ENCODE measurements at places on chromosomes 1 and 21. TPM values are rescaled to one million over a fixed set of nuclear protein-coding genes. Genes with fewer than 3 reads are reported as not detected.

DNA sequence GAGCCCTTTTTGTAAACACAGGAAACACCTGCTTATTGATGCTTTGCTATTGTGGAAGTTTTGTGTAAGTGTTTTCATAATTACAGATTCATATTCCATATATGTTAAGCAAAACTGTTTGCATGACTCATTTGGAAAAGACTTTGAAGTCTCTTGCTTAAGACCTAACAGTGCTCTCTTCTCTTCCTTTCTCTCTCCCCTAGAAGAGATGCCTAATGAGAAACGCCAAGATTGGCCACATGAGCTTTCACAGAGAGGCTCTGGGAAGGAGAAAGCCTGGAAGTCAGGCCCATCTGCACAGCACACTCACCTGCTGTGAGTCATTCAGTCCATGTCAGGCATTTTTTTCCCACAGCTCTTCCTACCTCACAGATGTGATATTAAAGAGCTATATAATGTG lies 101.6 kb upstream of the PALMD start:
- no peak for DNase-seq

DNA sequence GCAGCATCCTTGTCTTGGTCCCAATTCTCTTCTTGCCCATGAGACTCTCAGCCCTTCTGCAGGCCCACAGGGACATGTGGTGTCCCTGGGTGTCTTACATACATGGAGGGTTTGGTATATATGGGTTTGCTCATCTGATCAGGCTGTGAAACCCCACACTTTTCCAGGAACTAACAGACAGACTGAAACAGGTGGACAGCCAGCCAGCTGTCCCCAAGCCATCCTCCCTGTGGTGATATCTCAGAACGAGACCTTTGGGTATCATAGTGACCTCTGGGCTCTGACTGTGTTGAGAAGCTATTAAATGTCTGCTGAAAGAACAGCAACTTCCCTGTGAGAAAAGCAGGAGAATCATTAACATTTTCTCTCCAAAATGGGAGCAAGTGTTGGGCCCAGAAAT lies 115.5 kb upstream of the PAXBP1 start:
- no peak for DNase-seq

- DNase-seq, result peak; percentile 64
Observed at GRCh38 chr1:6490181-6491080, 1.0 kb downstream of the PLEKHG5 start.

The FCRL1 gene
- total RNA-seq, result not detected

DNA sequence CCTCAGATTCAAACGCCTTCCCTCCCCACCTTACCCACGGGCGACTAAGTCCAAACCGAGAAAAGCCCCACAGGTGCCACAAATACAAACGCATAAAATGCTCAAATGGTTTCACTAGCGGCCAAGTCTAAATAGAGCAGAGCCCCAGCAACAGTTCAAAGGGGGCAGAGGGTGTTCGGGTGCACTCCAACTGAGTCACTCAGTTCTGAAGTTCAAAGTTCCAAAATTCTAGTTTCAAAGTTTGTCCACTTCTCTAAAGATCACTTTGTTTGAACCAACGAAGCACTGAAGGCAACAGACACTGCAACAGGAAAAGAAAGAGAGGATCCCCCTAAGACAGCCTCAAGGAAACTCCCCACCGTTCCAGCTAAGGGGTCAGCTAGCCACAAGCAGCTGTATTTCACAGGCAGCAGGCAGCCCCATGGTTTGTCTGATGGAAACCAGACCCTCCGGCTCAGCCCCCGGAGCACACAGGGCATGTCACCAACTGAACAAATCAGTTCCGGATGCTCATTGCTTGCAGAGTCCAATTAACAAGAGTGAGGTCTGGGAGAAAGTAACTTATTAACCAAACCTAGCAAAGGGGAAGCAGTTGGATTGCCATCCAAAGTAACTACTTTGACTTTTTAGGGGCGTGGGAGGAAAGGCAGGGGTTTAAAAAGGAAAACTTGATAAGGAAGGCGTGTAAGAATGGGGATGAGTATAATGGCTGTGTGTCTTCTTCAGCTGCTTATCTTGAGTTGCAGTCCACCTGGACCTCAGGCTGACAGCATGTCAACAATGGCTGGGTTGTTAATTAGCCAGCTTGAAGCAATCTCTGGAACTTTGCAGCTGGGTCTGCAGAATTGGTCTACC lies 1423.9 kb upstream of the PRMT6 start:
- no peak for DNase-seq

All from HFFc6 (cell line).